IMR-90 (cell line): ENCODE measurements at places on chromosomes 3 and 15. TPM values are rescaled to one million over a fixed set of nuclear protein-coding genes. Genes with fewer than 3 reads are reported as not detected.

GRCh38 chr3:48361928-48362327 lies 10.1 kb upstream of the FBXW12 start:
- no peak for DNase-seq

DNA sequence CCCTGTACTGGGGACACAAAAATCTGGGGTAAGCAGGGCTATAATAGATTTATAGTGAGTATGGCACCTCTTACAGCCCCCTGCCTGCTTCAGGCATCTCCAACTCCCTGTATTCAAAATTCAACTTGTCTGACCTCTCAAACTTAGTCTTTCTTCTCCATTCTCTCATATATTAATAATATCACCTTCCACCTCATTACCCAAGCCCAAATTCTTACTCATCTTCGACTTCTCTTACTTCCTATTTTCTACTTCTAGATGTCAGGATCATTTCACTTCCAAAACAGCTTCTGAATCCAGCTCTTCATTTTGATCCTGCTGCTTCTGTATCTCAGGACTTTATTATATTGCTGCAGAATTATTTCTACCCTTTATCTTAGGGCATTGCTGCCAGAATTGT lies 290.7 kb downstream of the CHST2 start:
- DNase-seq: no peak

GRCh38 chr3:106699122-106699521 lies 678.1 kb upstream of the CCDC54 start:
- no peak for DNase-seq

- DNase-seq: no peak
Measured at GRCh38 chr3:115415246-115415996, 207.9 kb upstream of the GAP43 start.

- no peak for DNase-seq
Measured at GRCh38 chr3:16928386-16929132, 43.8 kb downstream of the PLCL2 start.

DNA sequence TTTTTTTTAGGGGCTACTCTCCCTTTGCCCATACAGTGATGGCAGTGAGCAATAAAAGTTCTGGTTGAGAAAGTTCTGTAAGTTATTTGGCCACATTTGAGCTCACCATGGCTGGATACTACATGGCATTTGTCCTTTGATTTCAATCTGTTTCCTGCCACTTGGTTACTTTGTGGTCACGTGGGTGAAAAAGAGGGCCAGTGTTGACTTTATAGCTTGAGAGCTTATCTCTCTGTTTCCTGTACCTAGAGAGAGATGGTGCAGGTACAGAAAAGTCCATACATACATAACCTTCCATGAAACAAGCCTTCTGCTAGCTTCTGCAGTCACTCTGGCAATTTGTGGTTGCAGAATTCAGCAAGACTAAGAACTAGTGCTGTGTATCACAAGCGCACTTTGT lies 23.4 kb upstream of the MECOM start:
- DNase-seq: no peak

GRCh38 chr3:136343873-136344555 lies 93.9 kb downstream of the PCCB start:
- peak; percentile 98 for DNase-seq

WNT7A gene
- not detected in 2 replicates for total RNA-seq
